ENCODE measurements at places on chromosomes 13 and 19.

GRCh38 chr19:18501351-18501750 is 20.5 kb downstream of the ELL start:
- DNase-seq: no peak

DNA sequence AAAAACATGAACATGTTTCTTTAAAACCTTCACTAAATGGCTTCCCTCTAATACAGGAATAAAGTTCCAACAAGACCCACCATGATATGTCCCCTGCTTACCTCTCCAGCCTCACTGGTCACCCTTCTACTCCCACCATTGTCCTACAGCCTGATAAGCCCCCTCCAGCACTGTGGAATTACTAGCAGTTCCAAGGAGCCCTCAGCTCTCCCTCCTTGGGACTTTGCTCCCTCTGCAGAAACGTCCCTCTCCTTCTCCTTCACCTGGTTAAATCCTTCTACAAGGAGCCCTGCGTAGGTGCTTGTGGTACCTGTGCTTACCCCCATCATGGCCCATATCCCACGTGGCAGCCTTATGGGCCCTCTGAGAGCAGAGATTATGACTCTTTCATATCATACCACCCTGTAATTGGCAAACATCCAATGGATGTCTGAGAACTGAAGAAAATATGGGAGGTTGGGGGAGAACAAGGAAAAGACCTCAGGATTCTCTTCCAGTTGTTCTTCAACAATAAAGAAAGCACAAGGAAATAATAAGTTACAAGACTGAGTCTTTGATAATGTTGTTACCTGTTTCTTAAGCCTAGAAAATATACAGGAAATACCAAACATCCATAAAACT is 26.1 kb upstream of the DOCK9 start:
- no peak for DNase-seq

GRCh38 chr13:98480915-98481877 is 95.7 kb downstream of the STK24 start:
- DNase-seq: no peak

DNA sequence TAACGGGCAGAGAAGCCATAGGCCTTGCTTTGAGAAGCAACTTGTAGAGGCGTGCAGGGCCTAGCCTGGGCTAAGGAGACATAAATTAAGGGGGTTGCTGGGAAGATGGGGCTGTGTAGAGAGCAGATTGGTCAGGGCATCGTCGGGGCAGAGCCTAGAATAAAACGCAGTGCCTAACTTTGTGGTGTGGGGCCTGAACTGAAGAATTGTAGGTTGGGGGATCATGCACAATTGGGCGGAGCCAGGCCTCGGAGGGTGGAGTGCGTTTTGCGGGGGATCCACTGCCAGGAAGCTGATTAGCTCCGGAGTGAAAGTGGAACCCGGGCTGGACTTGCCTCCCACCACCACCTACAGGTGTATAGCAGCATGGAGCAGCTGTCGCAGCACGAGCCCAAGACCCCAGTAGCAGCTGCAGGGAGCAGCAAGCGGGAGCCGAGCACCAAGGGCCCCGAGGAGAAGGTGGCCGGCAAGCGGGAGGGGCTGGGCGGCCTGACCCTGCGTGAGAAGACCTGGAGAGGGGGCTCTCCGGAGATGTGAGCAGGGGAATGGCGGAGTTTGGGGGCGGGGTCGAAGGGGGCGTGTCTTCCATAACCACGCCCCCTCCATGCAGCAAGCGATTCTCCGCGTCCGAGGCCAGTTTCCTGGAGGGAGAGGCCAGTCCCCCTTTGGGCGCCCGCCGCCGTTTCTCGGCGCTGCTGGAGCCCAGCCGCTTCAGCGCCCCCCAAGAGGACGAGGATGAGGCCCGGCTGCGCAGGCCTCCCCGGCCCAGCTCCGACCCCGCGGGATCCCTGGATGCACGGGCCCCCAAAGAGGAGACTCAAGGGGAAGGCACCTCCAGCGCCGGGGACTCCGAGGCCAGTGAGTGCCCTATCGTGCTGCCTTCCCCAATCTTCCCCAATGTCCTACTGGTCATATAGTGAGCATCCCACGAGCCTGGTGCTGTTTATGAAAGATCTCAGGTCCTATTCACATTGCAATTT is 13.8 kb downstream of the DNASE2 start:
- DNase-seq: peak; percentile 62

GRCh38 chr13:26688980-26689379 is 71.6 kb downstream of the GPR12 start:
- no peak for DNase-seq

GRCh38 chr19:305240-306150 is 14.3 kb upstream of the PLPP2 start:
- DNase-seq: no peak
